ENCODE measurements at places on chromosomes 2 and 18.

- DNase-seq = no peak
Measured at GRCh38 chr2:187614756-187615155, 60.5 kb upstream of the TFPI start.

- no peak for DNase-seq
Measured at GRCh38 chr2:197784956-197785941, at the start of gene BOLL. Gene BOLL, minus strand, starts transcription at chr2:197785319. Its CDS starts 3,469 bp downstream, at chr2:197781850.

DNA sequence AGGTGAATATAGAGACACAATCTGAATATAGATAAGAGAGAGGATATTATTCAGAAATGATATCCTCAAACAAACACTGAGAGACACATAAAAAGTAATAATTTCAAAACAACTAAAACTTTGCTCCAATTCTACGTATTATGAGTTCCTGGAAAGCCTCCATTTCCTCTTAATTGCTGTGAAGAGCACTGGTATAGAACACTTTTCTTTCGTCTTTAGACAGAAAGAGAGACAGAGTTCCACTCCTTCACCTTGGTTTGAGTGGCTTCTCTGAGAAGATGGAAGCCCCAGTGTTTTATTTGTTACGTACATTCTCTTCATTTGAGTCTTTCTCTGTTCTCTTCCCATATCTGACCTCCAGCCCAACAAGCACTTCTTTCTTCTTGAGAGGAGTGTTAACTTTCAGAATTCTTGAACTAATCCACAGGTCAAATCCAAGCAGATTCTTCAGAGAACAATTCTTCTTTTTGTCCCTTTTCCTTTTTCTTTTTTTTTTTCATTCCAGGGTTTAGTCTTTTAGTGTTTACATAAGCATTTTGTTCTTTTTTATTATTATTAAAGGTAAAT is 6.4 kb upstream of the PIK3C3 start:
- DNase-seq = no peak

DNA sequence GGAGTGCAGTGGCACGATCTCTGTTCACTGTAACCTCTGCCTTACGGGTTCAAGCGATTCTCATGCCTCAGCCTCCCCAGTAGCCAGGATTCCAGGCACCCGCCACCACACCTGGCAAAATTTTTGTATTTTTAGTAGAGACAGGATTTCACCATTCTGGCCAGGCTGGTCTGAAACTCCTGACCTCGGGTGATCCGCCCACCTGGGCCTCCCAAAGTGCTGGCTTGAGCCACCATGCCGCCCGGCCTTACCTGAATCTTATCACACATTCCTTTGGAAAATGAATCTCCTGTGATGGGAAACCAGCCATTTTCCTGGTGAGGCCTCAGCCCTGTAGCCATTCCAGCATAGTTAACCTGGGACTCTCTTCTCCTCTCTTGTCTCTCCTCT is 57.8 kb downstream of the HPCAL1 start:
- no peak for DNase-seq

- no peak for DNase-seq
Measured at GRCh38 chr2:144274131-144274530, 245.8 kb downstream of the ZEB2 start.

DNA sequence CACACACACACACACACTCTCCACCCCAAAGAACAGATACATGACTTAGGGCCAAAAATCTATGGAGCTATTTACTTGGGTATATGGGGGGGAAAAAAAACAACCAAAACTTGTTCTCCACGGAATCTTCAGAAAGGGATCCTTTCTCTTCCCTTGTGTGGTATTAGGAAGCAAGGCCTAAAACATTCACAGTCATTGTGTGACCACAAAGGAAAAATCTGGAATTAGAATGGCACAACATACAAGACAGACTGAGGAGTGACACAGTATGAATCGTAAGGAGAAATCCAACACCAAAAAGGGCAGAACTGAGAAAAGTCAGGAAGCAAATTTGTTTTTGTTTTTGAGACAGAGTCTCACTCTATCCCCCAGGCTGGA is 70.3 kb downstream of the ASXL2 start:
- DNase-seq = no peak

- no peak for DNase-seq
Measured at GRCh38 chr2:190488516-190489233, 45.8 kb downstream of the NEMP2 start.

GRCh38 chr18:79485788-79486355 is 90.1 kb downstream of the NFATC1 start:
- DNase-seq = no peak

DNA sequence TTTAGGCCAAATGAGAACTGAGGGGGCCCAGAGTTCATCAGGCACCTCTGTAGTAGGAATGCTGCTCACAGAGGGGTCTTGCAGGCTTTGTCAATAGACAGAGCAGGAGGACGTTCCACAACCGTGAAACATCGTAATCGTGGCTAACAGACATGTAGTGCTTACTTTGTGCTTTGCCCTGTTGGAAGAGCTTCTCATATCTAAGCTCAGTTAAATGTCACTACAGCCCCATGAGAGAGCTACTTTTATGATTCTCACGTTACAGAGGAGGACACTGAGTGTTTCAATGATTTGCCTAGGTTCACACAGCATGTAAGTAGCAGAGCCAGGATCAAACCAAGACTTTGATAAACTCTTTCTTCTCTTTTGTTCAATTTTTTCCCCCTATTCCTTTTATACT is 136.6 kb downstream of the MYCN start:
- no peak for DNase-seq

DNA sequence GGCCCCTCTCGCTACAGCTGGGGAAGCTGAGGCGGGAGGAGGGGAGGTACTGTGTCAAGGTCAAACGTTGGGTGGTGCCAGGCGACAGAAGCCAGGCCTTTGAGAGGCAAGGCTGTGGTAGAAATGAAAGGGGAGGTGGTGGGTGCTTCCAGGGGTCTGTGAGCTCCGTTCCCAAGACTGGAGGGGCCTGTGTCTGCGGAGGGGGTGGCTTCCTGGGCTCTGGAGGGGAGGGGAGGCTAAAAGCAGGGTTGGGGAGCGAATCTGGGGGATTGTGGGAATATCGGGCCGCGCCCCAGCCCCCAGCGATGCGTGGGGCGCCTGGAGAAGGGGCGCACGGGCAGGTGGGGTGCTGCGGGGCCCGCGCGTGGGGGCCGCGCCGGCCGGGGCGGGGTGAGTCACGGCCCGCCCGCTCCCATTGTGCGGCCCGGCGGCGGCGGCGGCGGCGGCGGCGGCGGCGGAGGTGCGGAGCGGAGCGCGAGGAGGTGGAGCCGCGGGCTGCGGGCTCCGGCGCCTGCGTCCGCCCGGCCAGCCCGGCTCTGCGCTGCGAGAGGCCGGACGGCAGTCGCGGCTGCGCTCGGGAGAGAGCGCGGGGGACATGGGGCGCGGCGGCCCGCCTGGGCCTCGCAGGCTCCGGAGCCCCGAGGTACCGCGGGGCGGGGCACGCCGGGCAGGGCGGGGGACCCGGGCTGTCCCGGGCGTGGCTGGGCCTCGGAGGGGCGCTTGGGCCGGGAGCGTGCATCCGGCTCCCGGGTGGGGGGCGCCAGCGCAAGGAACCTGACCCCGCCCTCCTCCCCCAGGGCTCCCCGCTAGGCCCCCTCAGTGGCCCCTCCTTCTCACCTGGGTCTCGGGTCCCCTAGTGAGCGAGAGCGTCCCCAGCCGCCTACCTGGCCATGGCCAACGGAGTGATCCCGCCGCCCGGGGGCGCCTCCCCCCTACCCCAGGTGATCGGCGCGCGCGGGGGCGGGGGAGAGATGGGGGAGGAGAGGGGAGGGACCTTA is at the start of gene SLC4A3:
TSS of gene SLC4A3 (plus strand) at position 528 of the 998 bp plus-strand sequence. CDS start at position 891, 363 bp downstream.
- no peak for DNase-seq

- DNase-seq = no peak
Measured at GRCh38 chr2:111904726-111905474, 6.5 kb downstream of the MERTK start.

- DNase-seq = no peak
Measured at GRCh38 chr2:33437815-33438214, 38.6 kb upstream of the RASGRP3 start.

GRCh38 chr2:142603759-142604158 is 273.7 kb upstream of the KYNU start:
- no peak for DNase-seq

GRCh38 chr2:231069379-231070054 is 12.8 kb downstream of the PSMD1 start:
- DNase-seq = no peak

GRCh38 chr2:230953845-230954244 is 28.8 kb upstream of the GPR55 start:
- DNase-seq = no peak

DNA sequence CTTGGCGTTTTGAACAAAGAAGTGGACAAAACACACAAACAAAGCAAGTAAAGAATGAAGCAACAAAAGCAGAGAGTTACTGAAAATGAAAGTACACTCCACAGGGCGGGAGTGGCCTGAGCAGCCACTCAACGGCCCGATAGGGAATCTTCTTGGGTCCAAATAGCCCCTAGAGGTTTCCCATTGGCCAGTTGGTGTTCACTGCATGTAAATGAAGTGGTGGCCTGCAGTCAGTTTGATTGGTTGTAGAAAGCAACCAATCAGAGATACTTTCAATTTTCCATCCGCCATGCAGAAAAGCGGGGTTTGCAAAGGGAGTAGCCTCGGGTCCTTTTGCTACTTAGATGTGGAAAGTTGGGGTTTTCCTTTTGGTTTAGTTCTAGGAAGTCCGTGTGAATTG is 31.6 kb downstream of the CYBRD1 start:
- DNase-seq = no peak

DNA sequence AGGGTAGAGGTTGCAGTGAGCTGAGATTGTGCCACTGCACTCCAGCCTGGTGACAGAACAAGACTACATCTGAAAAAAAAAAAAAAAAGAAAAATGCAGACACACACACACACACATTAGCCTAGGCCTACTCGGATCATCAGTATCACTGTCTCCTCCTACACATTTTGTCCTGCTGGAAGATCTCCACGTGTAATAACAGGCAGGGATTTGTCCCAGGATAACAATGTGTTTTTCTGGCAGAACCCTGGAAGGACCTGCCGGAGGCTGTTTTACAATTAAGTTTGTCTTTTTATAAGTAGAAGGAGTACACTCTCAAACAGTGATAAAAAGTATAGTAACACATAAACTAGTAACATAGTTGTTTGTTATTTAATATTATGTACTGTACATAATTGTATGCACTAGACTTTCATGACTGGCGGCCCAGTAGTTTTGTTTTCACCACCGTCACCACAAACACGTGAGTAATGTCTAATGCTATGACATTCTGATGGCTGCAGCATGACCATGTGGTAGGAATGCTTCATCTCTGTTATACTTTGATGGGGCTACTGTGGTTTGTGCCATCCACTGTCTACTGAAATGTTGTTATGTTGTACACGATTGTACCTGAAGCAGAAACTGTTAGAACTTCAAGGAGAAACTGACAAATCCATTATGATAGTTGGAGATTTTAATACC is 130.6 kb downstream of the ATP9B start:
- no peak for DNase-seq

GRCh38 chr2:86617738-86618137 is 5.9 kb downstream of the RNF103 start:
- no peak for DNase-seq

- no peak for DNase-seq
Measured at GRCh38 chr2:227125506-227125905, 38.5 kb downstream of the COL4A4 start.

DNA sequence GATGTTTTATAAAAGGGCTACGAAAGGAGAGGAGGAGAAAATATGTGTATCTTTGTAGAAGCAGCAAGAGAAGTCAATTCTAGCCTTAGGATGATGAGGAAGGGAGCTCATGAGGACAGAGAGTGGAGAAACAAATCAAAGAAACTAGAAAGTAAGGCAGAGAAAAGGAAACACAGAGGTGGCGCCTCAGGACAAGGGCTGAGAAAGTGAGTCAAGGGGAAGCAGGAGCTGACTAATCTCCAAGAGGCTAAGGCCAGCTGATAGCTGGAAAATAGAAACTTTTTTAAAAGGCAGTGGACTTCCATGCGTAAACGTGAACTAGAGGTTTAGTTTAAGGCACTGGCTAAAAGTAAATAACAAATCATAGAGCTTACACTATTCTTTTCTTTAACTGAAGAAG is 173.3 kb downstream of the ANKRD44 start:
- no peak for DNase-seq

GRCh38 chr2:232473467-232473890 is 14.2 kb downstream of the ECEL1 start:
- DNase-seq = peak; percentile 26

- DNase-seq = no peak
Measured at GRCh38 chr2:180905461-180905860, 74.9 kb upstream of the UBE2E3 start.

- no peak for DNase-seq
Measured at GRCh38 chr18:36752929-36753865, 75.6 kb downstream of the TPGS2 start.

DNA sequence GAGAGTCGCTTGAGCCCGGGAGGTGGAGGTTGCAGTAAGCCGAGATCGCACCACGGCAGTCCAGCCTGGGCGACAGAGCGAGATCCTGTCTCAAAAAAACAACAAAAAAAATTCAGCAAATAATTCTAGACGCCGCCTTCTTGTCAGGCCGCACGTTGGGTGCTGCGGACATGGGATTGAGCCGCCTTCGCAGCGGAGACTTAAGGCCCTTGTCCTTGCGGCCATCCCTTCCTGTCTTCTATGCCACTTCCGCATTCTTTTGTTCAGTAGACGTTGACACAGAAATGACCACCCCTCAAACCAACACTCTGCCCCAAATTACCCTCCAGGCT is 15.8 kb downstream of the PTPN18 start:
- no peak for DNase-seq

- DNase-seq = peak; percentile 58
Measured at GRCh38 chr2:118845522-118846441, 1.7 kb downstream of the EN1 start.

- DNase-seq = no peak
Measured at GRCh38 chr18:9596226-9596625, 18.1 kb downstream of the PPP4R1 start.

- DNase-seq = no peak
Measured at GRCh38 chr2:164009756-164010337, 274.0 kb upstream of the FIGN start.

GRCh38 chr18:67451960-67452359 is 64.6 kb downstream of the DSEL start:
- no peak for DNase-seq

GRCh38 chr2:71746946-71747501 is 293.7 kb downstream of the DYSF start:
- no peak for DNase-seq

GRCh38 chr18:6054256-6054842 is 159.0 kb upstream of the TMEM200C start:
- DNase-seq = no peak

DNA sequence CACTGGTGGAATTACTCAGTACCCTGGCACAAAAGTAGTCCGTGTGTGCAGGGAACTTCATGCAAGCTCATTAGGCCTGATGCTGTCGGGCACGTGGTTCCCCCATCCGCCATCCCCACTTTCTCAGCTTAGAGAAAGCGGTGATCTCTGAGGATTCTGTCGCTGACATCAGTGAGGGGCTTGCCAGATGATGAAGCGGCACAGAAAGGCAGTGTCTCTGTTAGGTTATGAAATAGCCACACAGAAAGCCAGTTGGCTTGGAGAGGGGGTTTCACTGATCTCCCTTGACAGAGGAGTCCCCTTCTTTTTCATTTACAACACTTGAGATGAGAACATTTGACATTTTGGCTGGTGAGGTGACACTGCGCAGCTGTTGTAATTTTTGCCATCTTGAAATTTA is 179.7 kb downstream of the FAM210A start:
- no peak for DNase-seq

Data from activated CD8-positive, alpha-beta memory T cell treated with anti-CD3 and anti-CD28 coated beads, Interleukin-2, amount 50 U/mL, for 48 hours (primary cell).